ENCODE measurements at places on chromosomes 4 and X.

- no peak for DNase-seq
Observed at GRCh38 chr4:174828845-174829701, at the start of gene GLRA3. GLRA3 (minus strand) TSS chr4:174829247; CDS start chr4:174828811, 436 bp downstream.

DNA sequence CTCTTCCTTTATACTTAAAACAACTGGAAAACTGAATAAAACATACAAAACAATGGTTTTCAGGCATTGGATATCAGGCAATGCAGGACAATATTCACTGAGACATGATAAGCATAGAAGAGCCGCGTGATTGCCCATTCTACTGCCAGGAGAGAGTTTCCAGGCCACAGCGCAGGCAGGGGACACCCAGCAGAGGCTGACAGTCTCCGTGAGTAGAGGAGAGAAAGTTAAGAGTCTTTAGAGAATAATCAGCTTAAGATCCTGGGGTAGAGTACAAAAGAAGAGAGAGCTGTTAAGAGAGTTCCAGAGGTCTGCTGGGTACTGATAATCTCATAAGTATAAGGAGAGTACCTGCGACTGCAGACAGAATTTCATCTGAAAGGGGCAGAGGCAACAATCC lies 18.4 kb upstream of the FRAS1 start:
- DNase-seq = no peak

DNA sequence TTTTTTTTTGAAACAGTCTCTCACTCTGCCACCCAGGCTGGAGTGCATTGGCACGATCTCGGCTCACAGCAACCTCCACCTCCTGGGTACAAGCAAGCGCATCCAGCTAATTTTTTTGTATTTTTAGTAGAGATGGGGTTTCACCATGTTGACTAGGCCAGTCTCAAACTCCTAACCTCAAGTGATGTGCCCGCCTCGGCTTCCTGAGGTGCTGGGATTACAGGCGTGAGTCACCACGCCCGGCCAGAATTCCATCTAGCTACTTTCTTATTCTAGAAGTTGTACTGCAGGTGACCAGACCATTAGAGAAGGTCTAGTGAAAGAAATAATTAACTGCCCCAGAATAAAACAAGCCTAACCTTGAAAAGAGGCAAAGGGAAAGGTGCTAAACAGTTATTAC lies 2.3 kb downstream of the LRBA start:
- DNase-seq = no peak

DNA sequence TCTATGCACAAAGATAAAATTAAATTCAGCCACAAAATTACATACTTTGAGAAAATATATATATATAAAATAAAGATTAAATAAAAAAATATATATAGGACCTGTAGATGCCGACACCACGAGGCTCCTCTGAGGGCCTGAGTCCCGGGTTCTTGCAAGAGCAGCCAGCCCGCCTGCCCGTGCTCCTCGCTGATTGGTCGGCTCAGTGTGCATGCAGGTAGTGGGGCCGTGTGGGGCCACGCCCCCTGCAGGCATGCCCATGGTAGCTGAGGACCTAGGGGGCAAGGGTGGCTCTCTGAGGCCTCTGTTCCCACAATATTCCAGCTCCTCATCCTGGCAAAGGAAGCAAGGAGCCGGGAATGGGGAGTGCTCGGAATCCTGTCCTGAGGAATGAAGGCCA lies 80.5 kb upstream of the AMELX start:
- no peak for DNase-seq

DNA sequence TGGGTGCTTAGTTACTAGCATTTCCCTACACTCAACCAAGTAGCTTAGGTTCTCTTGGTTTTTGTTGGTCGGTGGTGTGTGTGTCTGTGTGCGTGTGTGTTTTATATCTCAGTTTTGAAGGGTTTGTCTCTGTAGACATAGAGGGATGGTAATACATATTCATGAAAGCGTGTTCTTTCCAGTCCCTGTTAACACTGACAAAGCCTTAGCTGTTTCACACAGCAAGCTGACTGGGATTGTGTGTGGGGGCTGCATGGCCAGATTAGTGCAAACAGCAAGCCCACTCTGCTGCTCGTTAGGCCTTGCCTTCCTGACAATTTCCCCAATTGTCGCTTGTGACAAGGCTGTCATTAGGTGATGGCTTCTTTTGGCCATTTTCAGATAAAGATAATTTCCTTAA lies 43.9 kb downstream of the ALPK1 start:
- no peak for DNase-seq

DNA sequence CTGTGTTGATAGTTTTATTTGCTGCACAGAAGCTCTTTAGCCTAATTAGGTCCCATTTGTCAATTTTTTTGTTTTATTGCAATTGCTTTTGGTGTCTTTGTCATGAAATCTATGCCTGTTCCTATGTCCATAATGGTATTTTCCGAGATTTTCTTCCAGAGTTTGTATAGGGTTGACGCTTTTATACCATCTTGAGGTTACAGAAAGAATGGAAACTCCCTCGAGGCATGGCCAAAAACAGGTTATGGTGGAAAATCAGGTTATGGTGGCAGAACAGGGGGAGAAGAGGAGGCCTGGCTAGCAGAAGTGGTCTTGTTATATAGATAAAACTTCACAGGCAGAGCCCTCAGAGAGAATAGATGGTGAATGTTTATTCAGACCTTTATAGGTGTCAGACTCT lies 21.6 kb downstream of the OPHN1 start:
- no peak for DNase-seq

GRCh38 chrX:46446727-46447378 lies 98.4 kb downstream of the ZNF674 start:
- DNase-seq = peak; percentile 73

- no peak for DNase-seq
Observed at GRCh38 chr4:17166954-17167353, 268.5 kb upstream of the LDB2 start.

- DNase-seq = no peak
Observed at GRCh38 chr4:145178740-145179280, 1.6 kb downstream of the OTUD4 start.

DNA sequence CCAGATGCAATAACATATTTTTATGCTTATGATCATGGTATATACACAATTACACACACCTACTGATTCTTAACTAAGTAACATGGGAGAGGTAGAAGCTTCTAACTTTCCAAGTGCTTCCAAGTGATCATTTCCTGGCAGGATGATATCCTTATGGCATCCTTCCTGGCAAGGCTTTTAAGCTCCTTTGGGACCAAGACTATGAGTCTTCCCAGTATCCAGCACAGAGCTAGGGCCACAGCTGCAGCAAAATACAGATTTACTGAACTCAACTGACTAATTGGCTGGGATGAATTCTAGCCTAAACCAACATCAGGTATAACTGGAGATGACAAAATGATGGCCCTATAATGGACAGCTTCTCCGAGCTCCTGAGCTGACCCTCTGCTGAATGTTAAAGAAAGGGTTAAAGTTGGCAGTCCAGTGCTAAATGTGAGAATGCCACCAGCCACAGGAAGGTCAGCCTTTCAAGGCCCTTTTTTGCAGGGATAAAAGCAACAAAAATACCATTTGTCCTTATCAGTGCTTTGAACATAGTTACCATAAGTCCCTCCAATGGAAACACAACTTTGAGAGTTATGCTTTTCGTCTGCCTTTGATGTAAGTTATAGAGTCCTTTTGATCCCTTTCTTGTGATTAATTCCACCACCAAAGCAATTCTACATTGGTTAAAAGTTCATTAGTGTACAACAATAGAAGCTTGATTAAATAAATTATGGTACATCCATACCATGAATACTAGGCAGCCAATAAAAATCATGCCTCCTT lies 73.4 kb downstream of the MGST2 start:
- no peak for DNase-seq

GRCh38 chr4:152534541-152535359 lies 1.1 kb downstream of the FBXW7 start:
- peak; percentile 20 for DNase-seq

- no peak for DNase-seq
Observed at GRCh38 chr4:181807771-181808170, 435.4 kb upstream of the TENM3 start.

GRCh38 chr4:113273721-113274220 lies 224.3 kb downstream of the ANK2 start:
- DNase-seq = no peak

GRCh38 chr4:135927651-135928050 lies 1604.6 kb downstream of the PCDH18 start:
- DNase-seq = no peak

DNA sequence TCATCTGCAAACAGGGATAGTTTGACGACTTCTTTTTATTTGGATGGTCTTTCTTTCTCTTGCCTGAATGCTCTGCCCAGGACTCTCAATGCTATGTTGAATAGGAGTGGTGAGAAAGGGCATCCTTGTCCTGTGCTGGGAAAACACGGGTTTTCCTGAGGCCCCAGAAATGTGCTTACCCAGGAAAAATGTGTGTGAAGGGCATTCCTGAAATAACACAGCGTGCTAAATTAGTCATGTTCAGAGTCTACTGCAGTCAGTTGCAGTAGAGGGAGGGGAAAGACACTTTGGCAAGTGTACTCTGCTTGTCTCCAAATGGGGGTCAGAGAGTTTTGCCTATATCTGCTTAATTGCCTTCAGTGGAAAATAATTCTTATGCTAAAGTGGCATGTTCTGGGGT lies 153.9 kb downstream of the CCNG2 start:
- no peak for DNase-seq

GRCh38 chrX:103849558-103849957 lies 17.5 kb upstream of the RAB9B start:
- DNase-seq = no peak

GRCh38 chrX:55794405-55794804 lies 76.9 kb downstream of the RRAGB start:
- DNase-seq = no peak

GRCh38 chr4:36772154-36772516 lies 472.4 kb upstream of the NWD2 start:
- no peak for DNase-seq

DNA sequence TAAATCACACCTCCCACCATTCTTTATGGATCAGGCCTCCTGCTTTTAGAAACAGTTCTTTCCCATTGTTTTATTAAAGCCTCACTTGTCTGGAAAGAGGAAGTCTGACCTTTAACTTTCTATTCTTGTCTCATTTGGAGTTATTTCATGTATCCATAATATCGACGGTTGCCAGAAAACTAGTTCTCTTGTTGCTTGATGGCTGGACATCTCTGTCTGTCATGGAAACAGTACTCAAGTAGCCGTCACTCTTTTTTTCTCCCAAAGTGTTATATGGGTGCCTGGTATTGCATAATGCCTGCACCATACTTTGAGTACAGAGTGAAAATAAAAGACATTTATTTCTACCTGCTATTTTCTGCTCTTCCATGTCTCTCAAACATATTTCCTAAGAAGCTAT lies 61.4 kb downstream of the PHEX start:
- DNase-seq = no peak

DNA sequence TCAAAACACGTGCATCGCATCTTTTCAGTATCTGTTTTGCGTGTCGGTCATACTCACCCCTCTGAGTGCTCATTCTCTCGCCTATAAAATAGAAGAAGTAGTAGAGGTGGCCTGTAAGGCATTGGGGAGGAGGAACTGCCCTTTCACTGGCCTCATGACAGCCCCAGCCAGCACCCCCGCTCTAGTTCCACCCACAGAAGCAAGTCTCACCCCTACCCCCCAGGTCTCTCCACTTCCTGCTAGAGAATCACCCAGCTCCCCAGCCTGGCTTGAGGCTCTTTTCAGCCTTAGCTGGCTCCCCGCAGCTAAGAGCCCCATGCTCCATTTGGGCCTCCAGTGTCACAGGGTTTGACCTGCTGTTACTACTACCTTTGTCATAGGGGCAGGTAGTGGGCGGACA lies 11.8 kb downstream of the HDAC6 start:
- DNase-seq = no peak

GRCh38 chr4:90215286-90215685 lies 88.1 kb downstream of the CCSER1 start:
- DNase-seq = no peak

DNA sequence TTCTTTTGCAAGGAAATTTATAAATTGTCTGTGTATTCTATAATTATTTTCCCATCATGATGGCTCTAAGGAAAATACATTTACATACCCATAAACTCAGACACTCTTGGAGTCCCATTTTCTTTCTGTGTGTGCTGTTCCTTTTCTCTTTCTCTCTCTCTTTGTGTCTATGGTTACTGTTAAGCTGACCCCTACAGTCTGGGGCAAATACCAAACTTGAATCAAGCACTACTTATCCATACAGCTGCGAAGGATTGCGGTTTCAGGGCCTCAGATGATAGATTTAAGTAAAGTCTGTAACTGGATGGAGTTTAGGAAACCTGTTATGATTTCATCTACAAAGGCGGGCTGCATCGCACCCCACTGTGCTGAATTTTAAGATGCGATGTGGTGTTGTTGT lies 150.2 kb downstream of the SHROOM3 start:
- no peak for DNase-seq

DNA sequence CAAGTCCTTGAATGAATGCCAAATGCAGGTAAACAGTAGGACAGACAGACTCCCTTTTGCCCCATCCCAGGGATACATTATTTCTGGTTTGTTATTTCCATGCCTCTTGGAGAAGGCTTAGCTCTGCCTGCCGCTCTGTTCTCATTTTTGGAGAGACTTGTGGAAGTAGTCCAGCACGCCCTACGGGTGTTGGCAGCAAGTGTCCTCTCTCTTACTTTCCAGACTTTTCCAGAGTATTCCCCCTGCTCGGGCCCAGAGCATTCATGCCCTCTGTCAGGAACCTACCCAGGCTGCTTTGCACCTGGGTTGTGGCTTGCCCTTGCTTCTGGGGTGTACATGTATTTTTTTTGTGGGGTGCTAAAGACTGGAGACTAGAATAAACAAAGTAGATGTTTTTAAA lies 15.3 kb downstream of the SLC34A2 start:
- no peak for DNase-seq

- no peak for DNase-seq
Observed at GRCh38 chr4:138602664-138603063, 360.5 kb upstream of the SLC7A11 start.

DNA sequence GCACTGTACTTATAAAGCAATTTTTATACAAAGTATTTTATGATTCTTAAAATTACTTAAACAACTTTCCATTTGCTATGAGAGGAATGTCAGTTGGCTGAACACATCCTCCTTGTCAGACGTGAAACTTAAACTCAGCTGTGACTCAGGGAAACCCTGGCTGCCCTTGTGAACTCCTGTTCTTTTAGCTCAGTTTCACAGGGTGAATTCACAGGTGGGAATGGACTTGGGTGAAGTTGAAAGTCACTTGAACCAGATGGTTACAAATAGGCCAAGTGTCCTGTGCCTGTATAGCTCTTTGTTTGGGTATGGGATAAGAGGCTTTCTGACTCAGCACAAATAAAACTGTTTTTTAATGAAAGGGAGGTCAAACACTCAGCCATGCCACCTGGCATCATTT lies 67.4 kb upstream of the FAM47B start:
- no peak for DNase-seq

DNA sequence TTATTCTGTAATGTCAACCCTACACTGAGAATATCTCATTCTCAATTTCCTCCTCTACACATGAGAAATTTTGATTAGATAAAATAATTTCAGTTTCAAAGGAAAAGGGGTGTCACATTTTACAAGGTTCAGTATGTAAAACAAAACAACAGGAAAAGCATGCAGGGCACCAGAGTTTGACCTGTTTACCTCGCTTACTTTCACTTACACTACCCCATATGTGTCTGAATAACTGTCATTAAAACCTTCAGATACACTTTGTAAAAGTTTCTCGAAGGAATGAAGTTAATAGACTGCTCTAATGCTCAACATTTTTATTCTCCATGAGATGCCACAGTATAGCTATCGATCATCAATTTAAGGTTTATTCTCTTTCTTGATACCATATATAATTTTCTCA lies 12.3 kb upstream of the PCDH10 start:
- DNase-seq = no peak

Data from stimulated activated CD4-positive, alpha-beta T cell treated with anti-CD3 and anti-CD28 coated beads, Interleukin-15, amount 100 ng/mL, for 1 hour (primary cell).